ENCODE measurements at places on chromosomes 2 and 18.
A peak's percentile ranks its signal among the peaks of the same experiment; 100 is the strongest.

DNA sequence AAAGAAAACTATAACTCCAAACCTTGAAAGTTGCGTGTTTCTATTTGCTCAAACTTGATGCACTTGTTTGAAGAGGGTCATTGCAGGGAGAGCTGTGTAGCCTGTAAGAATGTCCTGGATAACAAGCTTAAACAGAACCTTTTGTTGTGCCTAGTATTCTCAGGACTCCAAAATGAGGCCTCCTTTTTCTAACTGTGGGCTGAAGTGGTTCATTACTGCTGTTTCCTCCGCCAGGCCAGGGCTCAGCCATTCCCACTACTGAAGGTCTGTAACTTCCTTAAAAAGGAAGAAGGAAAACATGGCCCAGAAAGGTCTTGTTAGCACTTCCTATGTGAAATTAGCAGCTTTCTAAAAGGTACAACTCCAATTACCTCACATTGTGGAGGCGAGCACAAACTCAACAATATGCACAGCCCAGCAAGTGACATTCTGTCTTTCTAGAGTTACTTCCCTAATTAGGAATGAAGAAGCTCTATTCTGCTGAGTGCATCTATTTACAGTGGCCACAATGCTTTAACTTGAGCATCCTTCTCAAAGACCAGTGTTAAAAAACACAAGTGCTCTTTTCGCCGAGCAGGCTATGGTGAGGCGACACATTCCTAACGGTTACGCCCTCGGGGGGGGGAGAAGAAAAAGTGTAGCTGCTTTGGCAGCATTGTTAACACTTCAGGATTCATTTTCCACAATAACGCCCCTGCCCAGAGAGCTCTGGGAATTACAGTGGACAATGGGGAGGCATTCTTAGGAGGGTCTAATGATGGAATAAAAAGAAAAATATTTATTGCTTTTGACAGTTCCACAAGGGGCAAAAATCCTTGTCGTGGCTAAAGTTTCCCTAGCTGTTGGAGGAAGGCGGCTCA, 136.9 kb upstream of the SIX3 start:
- DNase-seq = no peak

GRCh38 chr18:56066524-56067213, 478.7 kb upstream of the TCF4 start:
- DNase-seq = no peak

DNA sequence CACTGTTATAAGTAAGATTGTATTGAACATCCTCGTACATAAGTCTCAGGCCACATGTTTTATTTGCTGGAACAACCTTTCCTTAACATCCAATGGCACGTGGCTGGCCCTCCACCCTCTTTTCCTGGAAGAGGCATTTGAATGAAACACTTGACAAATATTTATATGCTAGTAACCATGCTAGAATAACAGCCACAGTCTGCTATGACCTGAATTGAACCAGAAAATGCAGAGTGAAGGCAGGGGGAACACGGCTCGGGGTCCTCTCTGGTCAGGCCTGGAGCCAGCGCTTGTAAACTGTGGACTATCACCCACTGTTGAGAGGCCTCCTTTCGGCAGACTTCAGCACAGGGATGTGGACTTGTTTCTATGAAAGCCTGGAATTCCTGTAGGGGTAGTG, 198.2 kb upstream of the COPS8 start:
- DNase-seq = no peak

DNA sequence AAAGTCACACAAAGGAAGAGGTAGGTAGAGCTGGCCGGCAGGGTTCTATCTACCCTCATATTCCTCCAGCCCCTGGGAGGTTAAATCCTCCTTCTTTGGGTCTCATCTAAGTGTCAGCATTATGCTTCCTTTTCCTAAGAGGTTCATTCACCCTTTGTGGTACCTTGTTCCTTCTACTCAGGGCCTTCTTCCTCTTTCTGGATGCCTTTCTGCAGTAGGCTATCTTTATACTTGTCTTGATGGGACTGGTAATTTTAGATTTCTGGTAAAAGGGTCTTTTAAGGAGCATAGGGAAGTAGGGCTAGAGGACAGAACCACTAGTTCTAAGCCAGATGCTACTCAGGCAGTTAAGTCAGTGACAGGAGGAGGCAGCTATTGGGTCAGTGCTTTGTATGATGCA, 13.7 kb upstream of the TNP1 start:
- DNase-seq = no peak

DNA sequence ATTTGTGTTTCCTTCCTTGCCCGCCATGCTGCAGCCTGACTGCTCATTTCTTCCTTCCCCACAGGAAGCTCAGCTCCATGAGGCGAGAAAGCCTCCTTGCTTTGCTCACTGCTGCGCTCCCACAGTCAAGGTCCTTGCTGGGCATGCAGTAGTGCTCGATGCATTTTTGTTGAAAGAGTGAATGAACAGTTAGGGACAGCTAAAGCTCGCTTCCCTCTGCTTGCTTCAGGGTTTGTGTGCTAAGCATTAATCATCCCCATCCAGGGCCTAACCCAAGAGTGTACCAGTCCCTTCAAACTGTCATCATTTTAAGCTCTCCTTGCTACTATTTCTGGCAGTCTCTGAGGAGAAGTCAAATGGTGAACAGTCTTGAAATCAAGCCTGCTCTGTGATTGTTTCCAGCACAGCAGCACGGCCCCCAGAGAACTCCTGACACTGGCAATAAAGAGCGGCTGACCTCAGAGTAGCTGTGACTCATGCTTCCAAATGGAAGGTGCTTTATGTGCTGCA, 171.7 kb upstream of the SOX11 start:
- peak; percentile 28 for DNase-seq

DNA sequence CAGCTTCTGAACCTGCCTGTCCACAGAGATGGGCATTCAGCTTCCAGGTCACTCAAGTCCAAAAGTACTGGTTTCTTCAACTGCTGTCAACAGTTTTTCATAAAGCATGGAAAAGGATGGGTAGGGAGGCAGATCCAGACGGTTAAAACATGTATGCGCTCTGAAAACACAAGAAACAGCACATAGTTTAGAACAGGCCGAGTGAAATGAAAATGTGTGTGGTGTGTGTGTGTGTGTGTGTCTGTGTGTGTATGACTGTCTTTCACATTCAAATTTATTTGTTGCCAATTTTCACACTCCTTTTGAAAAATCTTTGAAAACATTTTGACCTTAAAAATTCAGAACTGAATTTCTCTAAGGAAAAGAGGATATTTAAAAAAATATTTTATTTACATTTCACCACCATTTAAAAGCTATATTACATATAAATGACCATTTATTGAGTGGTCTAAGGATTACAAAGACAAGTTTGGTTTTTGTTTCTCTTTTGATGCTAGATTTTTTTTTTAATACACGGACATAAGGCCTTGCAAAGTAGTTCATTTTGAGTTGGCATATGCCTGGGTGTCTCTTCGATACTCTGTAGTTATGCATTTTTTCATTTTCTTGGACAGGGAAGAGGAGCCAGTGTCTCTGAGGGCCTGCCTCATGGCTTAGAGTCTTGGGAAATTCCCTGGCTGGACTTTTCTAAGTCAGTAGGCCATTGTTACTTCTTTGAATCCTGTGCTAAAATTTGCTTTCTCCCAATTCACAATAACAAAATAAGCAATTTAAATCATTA, 30.0 kb upstream of the STK17B start:
- no peak for DNase-seq
